ENCODE measurements at places on chromosomes 3 and 15.

- peak; percentile 43 for DNase-seq
These were observed 738 bp downstream of the YEATS2 start for GRCh38 chr3:183698318-183698751.

- DNase-seq, result no peak
These were observed 3.8 kb downstream of the P4HTM start for GRCh38 chr3:48993834-48994233.

- no peak for DNase-seq
These were observed 9.3 kb upstream of the ST8SIA2 start for GRCh38 chr15:92384381-92384780.

GRCh38 chr15:69782809-69783208 lies 314.9 kb downstream of the TLE3 start:
- peak; percentile 25 for DNase-seq

GRCh38 chr3:88812576-88812975 lies 294.8 kb upstream of the EPHA3 start:
- DNase-seq, result no peak

- DNase-seq, result no peak
These were observed 982.8 kb downstream of the ROBO1 start for GRCh38 chr3:78785004-78785403.

- no peak for DNase-seq
These were observed 72.0 kb downstream of the RAP2B start for GRCh38 chr3:153233986-153234385.

GRCh38 chr3:60622349-60622748 lies 628.9 kb downstream of the FHIT start:
- DNase-seq, result no peak

DNA sequence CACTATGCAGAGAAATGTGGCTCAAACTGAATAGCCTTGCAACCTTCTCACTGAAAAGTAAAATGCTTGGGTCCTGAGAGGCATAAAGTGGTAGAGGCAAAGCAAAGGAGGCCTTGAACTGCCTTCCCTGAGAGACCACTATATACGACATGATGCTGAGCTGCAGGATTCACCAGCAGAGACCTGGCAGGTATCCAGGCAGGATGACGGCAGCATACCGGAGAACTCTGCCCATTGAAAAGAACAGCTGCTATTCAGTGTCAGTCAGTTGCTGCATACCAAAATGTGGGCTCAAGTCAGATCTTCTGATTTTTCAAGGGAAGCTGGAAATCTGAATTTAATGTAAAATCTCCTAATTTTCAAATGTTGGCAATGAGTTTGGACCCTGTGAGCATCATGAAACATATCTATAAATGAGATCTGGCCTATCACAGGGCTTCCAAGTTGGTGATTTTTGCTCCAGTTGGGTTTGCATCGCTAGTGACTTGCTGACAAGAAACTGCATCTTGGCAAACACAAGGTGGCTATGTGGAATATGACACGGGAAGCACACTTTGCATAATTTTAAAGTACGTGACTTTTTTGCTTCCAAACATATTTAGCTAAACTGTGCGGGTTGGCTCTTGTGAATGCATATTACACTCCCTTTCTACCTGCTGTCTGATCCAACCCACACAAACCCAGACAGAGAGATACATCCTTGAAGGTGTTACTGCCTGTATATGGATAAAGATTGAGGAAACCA lies 529.0 kb downstream of the AGBL1 start:
- no peak for DNase-seq

- DNase-seq, result no peak
These were observed 85.2 kb upstream of the PPIB start for GRCh38 chr15:64247906-64248541.

- no peak for DNase-seq
These were observed 2.8 kb downstream of the PRSS50 start for GRCh38 chr3:46714728-46715506.

GRCh38 chr15:89494941-89495637 lies 1.3 kb downstream of the RHCG start:
- DNase-seq, result peak; percentile 43

GRCh38 chr3:171133796-171134569 lies 107.5 kb upstream of the SLC2A2 start:
- DNase-seq, result no peak

DNA sequence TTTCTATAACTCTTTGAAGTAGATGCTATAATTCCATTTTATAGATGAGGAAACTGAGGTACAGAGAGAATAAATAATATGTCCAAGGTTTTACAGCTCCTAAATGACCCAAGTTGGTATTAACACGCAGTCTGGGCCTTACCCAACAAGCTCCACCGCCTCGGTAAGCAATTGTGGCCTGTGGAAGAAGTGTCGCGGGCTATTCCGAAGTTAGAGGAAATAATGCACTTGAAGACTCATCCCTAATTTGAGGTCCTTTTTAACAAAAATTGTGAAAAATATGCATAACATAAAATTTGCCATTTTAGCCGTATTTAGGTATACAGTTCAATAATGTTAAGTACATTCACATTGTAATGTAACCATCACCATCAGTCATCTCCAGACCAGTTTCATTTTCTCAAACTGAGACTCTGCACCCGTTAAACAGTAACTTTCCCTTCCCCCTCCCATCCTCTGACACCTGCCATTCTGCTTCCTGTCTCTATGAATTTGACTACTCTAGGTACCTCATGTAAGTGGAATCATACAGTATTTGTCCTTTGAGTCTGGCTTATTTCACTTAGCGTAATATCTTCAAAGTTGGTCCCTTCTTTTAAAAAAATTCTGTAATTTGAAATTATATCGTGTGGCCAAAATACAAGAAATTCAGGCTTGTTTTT lies 18.2 kb downstream of the IDH3A start:
- no peak for DNase-seq

GRCh38 chr15:63324770-63325169 lies 47.4 kb downstream of the APH1B start:
- no peak for DNase-seq
